ENCODE measurements at places on chromosomes 6 and 20.

DNA sequence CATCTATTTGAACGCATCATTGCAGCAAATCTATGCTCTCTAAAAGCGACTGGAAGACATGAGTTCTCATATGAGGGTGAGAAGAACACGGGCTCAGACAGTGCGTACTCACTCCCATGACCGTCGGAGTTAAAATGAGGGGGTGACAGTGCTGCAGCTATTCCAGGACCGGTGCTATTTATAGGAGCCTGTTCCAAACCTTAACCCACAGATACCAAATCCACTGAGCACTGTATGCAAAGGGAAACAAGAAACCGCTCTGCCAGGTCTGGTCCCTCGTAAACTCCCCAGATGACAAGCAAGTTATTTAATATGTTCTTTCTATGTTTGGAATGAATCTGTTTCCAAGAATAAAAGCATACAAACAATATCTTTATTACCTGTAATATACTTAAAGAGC, 22.9 kb downstream of the PPP1R3G start:
- no peak for DNase-seq

GRCh38 chr6:10140136-10140535, 274.7 kb downstream of the TFAP2A start:
- no peak for DNase-seq

GRCh38 chr20:34437330-34437986, 74.4 kb downstream of the ITCH start:
- no peak for DNase-seq

GRCh38 chr6:12848964-12849808, 132.6 kb downstream of the PHACTR1 start:
- DNase-seq = no peak

- no peak for DNase-seq
Observed at GRCh38 chr6:30323806-30324205, 2.9 kb upstream of the TRIM39 start.

DNA sequence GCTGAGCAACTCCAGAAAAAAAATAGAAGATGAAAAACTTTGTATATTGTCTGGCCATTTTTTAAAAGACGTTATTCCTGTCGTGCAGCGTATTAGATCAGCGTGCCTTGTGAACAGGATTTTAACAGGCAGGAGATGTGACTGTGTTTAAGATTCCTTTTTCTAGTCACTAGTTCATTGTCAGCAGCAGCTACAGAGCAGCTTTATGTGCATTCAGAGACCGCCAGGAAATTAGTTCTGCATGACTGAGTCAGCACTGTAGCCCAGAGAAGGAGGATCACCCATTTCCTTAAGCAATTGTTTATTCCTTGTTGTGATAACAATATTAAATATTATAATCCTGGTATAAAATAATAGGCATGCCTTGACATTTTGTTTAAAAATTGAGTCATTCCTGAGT, 75.4 kb upstream of the ADGRB3 start:
- DNase-seq = no peak

GRCh38 chr6:131741688-131742393, 31.0 kb upstream of the CTAGE9 start:
- DNase-seq = no peak

- no peak for DNase-seq
Observed at GRCh38 chr20:48194583-48194982, 409.3 kb upstream of the SULF2 start.

GRCh38 chr20:35823147-35823546, 51.3 kb downstream of the PHF20 start:
- DNase-seq = no peak

GRCh38 chr20:45038745-45039474, 62.0 kb downstream of the KCNS1 start:
- DNase-seq = no peak

DNA sequence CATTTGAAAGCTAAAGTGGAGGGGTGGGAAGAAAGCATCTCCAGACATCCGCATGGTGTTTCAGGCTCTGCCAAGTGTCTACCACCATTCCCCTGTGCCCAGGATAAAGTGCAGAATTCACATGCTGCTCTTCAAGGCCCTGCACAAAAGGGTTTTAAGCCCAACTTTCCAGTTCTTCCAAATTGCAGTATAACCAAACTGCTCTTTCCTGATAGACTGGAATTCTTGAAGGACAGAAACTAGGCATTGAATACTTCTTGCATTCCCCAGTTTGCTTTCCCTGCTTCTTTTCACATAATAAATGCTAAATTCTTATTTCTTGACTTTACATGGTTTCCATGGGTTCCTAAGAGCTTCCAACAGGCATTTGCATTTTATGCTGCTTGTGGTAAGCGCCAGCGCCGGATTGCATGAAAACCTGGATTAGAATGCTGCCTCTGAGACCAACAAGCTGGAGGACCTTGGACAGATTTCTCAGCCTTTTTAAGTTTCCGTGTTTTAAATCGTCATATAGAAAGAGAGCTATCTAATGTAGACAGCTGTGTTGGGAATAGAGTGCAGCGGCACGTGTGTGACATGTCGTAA, 7.9 kb downstream of the SOX4 start:
- DNase-seq = no peak

GRCh38 chr6:161003336-161003735, 11.8 kb downstream of the MAP3K4 start:
- no peak for DNase-seq

DNA sequence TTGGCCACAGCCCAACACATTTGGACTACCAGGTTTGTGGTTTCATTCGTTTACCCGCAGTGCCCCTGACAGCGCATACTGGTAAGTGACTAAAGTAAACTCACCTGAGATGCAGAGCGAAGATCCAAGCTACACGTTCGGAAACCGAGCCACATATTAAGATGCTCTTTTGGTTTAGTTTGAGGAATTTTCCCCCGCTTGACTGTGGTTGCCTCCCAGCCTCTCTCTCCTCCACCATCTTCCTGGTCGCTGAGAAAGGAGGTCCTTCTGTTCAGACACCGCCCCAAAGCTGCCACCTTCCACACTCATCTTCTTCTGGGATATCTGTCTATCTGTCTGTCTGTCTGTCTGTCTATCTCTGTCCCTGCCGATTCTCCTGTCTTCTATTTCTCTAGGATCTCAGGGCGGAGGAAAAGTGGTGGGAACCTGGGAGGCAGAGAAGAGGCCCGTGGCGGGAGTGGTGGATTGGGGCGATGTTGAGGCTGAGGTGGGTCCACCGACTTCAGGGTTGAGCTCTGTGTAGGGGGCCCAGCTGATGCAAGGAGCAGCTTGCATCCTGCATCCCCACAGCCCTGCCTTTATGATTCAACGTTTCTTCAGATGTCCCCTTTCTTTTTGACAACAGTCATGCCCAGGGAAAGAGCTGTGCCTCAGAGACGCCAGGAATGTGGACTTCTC, 196.9 kb upstream of the ZNF184 start:
- DNase-seq = peak; percentile 38

DNA sequence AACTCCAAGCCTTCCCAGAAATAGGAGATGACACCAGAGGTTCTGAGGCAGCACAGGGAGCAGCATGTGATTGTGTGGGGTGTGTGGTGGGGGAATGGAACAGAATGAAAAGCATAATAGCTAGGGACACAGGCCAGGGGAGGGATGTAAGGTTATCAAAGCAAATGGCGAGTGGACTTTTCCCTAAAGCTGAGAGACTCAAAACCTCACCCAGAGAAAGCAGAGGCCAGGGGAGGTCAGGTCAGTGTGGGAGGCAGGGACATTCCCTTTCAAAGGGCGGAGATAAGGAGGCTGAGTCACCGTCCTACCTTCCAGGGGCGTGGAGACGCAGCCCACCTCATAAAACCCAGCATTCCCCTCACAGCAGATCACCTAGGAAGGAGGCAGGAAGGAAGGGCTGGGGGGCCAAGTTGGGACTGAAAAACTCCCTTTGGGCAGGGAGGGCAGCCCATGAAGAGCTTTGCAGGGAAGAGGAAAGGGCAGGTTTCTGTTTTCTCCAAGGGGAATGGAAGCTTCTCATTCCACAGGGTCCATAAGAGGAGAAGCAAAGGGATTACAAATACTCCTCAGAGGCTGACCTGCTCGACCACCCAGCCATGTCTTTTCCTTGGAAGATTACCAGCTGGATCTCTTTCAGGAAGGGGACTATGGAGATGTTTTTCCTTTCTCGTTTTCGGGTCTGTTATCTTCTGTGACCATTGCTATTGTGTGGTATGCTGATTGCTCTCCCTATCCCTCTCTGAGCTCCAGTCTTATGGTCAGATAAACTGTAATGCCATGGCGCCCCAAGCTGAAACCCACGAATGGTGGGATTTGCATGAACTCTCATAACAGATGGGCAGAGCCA, 9.6 kb upstream of the LY6G5C start:
- DNase-seq = no peak

DNA sequence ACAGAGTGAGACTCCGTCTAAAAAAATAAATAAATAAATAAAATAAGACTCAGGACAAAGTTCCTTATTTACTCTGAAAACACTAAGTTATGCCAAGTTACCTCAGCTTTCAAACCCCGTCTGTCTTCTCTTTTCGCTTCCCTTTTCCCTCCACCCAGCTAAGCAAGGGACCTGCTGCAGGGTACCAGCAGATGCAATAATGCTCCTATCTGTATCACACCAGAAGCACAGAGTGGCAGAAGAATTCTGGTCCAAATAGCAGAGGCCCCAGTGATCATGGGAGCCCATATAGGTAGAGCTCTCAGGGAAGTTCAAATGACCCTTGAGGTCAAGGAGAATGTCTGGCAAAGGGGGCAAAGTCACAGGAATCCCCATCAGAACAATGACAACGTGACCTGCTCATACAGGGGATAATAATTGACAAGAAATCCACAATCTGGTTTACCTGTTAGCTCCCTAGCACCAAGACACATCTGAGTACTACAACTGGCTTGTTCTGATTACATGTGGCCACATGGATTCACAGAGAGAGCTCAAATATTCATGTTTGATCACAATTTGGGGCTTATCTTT, 8.7 kb downstream of the GCM1 start:
- no peak for DNase-seq

- no peak for DNase-seq
Observed at GRCh38 chr6:113882336-113883022, 25.3 kb downstream of the MARCKS start.

DNA sequence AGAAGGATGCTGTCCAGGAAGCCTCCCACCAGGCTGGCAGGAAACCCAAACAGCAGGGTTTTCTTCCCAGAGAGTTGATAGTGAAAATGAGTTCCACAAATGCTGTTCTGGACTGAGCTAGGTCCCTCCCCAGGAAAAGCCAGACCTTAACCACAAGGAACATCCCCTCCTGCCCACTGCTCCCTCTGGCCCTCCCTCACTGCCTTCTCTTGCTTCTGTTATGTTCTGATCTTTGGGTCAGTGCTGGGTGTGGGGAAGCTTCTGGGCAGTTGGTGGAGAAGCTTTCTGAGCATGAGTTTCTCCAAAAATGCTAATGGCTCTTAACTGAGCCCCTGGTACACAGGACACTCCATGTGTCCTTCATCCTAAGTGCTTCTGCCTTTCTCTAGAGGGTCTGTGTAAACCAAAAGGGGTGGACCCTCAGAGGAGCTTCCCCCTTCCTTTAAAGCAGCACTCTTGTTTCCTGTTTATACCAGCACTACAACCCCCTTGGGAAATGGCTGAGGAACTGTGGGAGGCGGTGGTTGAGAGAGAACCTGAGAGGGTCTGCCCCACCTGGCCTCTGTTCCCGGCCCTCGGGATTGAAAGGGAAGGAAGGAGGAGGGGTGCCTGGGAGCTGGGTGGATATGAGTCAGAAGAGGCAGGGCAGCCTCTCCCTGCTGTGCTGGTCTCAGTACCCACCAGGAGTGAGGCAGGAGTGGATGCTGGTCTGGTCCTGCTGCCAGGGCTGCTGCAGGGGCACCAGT, 42.0 kb downstream of the CDS2 start:
- no peak for DNase-seq

- DNase-seq = no peak
Observed at GRCh38 chr20:2538931-2539720, 2.8 kb downstream of the TMC2 start.

- no peak for DNase-seq
Observed at GRCh38 chr6:26033941-26034354, 53.3 kb upstream of the HFE start.

DNA sequence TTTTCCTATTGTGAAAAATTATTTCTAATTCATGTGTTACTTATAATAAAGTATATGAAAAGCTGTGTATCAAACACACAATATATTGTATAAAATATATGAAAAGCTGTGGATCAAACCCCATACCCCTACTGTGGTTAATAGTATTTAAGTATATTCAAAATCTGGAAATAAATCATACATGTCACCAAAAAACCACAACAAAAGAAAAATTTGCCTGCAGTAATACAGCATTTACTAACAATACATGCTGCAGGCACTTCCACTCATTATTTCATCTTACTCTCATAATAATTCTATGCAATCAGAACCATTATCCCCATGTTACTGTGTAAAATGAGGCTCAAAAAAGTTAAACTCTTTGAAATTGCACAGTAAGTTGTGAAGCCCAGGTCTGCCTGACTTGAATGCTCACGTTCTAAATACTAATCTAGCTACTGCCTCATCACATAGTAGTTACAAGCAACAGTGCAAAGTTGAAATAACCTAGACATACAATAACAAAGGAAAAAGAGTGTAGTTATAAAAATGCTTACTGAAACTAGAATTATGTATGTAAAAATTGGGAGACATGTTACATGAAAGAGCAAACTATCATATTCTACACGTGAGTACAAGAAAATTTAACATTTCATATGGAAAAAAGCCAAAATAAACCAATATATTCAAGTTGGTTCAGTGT, 61.7 kb downstream of the FAM217A start:
- no peak for DNase-seq

- DNase-seq = no peak
Observed at GRCh38 chr20:17602493-17602892, 32.6 kb downstream of the DSTN start.

DNA sequence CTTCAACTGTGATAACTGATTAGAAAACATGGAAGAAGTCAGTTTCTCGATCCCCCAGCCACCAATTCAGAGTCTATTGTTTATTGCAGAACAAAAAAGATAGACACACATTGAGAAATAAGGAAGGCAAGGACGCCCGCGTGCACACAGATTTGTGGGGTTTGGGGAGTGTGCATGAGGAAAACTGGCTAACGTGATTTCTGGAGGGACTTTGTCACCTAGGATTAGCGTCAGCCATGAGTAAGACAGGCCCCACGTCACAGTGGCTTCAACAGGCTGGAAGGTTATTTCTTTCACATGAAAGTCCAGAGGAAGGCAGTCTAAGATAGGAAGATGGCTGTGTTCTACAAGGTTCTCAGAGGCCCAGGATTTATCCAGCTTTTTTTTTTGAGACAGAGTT, 7.7 kb downstream of the ZNF341 start:
- no peak for DNase-seq

DNA sequence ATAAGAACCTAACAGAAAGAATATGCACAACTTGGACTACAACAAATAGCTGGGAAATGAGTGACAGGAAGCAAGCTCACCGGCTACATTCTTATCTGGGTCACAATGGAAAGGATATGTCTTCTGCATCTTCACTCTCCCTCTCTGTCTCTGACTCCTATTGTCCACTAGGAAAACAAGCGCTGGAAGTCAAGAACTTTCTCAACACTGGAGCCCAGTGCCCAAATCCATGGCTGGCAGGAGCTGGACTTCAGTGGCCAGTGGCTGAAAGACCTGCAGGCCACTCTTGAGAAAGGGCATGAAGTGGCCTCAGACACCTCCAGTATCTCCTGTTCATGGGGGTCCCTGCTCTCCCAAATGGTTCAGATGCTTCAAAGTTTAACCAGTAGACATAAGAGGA, 62.0 kb downstream of the FAM50B start:
- DNase-seq = no peak

- DNase-seq = no peak
Observed at GRCh38 chr20:24943731-24944130, 5.3 kb upstream of the CST7 start.
